Myometrial cell (primary cell): ENCODE measurements at places on chromosomes 5 and 9. TPM values are rescaled to one million over a fixed set of nuclear protein-coding genes. Genes with fewer than 3 reads are reported as not detected.

Gene FOXD4L6
- total RNA-seq: not detected in 2 replicates

Gene MYMK
- not detected in 2 replicates for total RNA-seq

Gene ITGA1
- 4.0 and 11.5 TPM in 2 replicates for total RNA-seq

Gene FAM169A
- total RNA-seq: 0.29 and 1.1 TPM in 2 replicates

Gene SLC25A2
- under 0.01 TPM in 1 of 2 replicates, not detected in the other for total RNA-seq

Gene PRSS3
- 50.3 and 60.5 TPM in 2 replicates for total RNA-seq

Gene ACTBL2
- 3.2 and 5.1 TPM in 2 replicates for total RNA-seq

Gene MARVELD2
- total RNA-seq: 0.58 and 0.71 TPM in 2 replicates
